ENCODE measurements at places on chromosomes 1 and 21. TPM values are rescaled to one million over a fixed set of nuclear protein-coding genes. Genes with fewer than 3 reads are reported as not detected.

- no peak for DNase-seq
Measured at GRCh38 chr1:201391651-201392511, 7.2 kb downstream of the LAD1 start.

DNA sequence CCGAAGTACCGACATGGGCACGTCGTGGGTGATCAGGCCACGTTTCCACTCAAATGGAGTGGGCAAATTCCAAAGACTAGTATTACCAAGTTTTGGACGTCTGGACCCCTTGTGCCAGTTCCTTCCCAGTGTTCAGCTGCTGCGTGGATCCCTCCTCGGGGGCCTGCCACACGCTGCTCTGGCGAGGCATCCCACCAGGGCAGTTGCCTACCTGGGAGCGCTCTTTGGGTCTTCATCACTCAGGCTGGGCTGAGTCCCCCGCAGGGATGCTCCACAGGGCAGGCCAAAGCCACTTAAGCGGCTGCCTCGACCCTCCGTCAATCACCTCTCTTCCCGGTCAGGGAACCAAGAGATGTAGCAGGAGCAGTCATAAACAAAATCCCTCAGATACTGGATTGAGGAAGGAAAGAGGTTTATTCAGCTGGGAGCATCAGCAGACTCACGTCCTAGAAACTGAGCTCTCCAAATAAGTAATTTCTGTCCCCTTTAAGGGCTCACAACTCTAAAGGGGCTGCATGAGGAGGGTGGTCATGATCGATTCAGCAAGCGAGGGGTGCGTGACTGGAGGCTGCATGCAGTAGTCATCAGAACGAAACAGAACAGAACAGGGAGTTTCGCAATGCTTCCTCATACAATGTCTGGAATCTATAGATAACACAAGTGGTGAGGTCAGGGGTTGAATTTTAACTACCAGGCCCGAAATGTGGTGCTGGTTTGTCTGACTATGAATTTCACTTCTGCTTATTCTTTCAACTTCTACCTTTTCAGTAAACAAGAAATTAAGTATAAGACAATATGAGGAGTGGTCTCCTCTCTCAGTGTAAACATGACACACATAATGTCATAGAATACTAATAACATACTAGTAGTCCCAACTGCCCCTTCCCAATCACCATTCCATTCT lies 998.6 kb upstream of the NCAM2 start:
- no peak for DNase-seq

ZNF593 gene
- total RNA-seq: 39.7 TPM

SPAG17 gene
- not detected for total RNA-seq

IL22RA1 gene
- not detected for total RNA-seq

GRCh38 chr1:204103431-204103741 lies 30.5 kb downstream of the SOX13 start:
- DNase-seq: no peak

GRCh38 chr1:53576866-53577760 lies 117.9 kb downstream of the DMRTB1 start:
- no peak for DNase-seq

GRCh38 chr1:102879439-102879993 lies 228.8 kb downstream of the COL11A1 start:
- DNase-seq: no peak

Data from Daoy (cell line).